ENCODE measurements at places on chromosomes 5 and 9. TPM values are rescaled to one million over a fixed set of nuclear protein-coding genes. Genes with fewer than 3 reads are reported as not detected.
A peak's percentile ranks its signal among the peaks of the same experiment; 100 is the strongest.

- no peak for DNase-seq
Observed at GRCh38 chr5:2048664-2049063, 165.9 kb upstream of the IRX4 start.

GRCh38 chr5:54270326-54270725 is 40.0 kb downstream of the ARL15 start:
- DNase-seq: no peak

- no peak for DNase-seq
Observed at GRCh38 chr9:121268598-121268850, 562 bp downstream of the GSN start.

GRCh38 chr5:160183075-160183474 is 46.2 kb upstream of the FABP6 start:
- no peak for DNase-seq

- no peak for DNase-seq
Observed at GRCh38 chr9:87294126-87294525, 203.5 kb upstream of the DAPK1 start.

- DNase-seq: no peak
Observed at GRCh38 chr5:147555176-147555575, 45.3 kb upstream of the DPYSL3 start.

DNA sequence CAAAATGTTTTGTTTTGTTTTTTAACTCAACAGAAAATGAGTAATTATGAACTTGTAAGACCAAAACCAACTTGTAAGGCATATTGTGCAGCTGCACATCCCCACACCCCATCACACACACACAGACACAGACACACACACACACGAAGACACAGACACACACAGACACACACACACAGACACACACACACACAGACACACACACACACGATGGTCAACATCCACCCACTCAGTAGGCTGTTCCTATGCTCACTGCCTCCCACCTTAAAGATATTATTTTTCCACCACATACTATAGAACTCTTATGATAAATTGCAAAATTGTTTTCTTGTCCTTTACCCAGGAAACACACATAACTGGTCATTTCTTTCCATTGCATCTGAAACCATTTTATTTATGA is 6.2 kb downstream of the SHC3 start:
- DNase-seq: no peak

- DNase-seq: peak; percentile 31
Observed at GRCh38 chr5:10701567-10702039, 59.4 kb downstream of the DAP start.

Gene AGXT2
- polyA plus RNA-seq: 79.6 TPM

Gene ATOX1
- 112 TPM for polyA plus RNA-seq

GRCh38 chr5:147748590-147748989 is 33.9 kb downstream of the JAKMIP2 start:
- DNase-seq: no peak

DNA sequence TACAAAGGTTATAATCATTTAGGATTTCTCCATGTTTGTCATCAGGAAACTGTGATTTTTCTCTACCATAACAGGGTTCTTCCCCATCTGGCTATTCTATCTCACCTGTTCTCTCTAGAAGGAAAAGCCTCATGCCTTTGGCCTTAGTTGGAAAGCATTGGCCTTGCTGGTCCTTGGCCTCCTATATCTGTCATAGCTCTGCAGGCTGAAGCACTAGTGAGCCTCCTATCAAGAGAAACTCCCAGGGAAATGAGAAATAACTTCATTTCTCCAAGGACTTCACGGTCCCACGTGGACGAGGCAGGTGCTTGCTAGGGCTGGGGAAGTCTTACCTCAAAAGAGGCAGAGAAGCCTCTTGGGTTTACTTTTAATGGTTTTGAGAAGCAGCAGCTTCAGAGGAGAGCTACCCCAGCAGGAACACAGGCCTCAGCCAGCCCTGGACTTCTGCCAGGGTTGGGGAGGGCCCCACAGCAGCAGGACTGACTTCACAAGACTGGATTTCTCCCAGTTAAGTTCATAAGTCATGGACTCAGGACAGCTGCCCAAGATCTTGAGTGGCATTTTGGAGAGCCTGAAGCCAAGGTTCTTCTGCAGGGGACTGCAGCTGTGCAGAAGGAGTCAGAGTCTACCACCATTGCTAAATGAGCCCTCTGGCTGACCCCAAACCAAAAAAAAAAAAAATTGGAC is 15.8 kb upstream of the PSAT1 start:
- DNase-seq: no peak

GRCh38 chr9:121859646-121860045 is 208.2 kb downstream of the DAB2IP start:
- DNase-seq: no peak

Gene BAAT
- polyA plus RNA-seq: 0.13 TPM

Gene CNTNAP3
- 3.4 TPM for polyA plus RNA-seq

- DNase-seq: no peak
Observed at GRCh38 chr9:97057651-97058050, 18.7 kb upstream of the CTSV start.

- DNase-seq: no peak
Observed at GRCh38 chr9:80233102-80233843, 661.5 kb downstream of the TLE4 start.

DNA sequence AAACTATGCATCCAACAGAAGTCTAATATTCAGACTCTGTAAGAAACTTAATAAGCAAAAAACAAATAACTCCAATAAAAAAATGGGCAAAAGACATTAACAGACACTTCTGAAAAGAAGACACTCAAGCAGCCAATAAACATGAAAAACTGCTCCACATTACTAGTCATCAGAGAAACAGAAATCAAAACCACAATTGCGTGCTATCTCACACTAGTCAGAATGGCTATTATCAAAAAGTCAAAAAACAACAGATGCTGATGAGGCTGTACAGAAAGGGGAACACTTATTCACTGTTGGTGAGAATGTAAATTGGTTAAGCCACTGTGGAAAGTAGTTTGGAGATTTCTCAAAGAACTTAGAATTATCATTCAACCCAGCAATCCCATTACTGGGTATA is 101.2 kb upstream of the TRIM32 start:
- DNase-seq: no peak

Data from right renal pelvis (tissue), 4 donors.